ENCODE measurements at places on chromosomes 2 and 18. TPM values are rescaled to one million over a fixed set of nuclear protein-coding genes. Genes with fewer than 3 reads are reported as not detected.

DNA sequence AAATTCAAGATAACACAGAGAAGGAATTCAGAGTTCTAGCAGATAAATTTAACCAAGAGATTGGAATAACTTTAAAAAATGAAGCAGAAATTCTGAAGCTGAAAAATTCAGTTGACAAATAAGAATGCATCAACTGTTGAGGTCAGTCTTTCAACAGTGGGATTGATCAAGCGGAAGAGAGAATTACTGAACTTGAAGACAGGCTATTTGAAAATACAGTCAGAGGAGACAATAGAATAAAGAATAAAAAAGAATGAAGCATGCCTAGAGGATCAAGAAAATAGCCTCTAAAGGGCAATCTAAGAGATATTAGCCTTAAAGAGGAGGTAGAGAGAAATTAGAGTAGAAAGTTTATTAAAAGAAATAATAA, 27.7 kb upstream of the ITGAV start:
- no peak for DNase-seq

DNA sequence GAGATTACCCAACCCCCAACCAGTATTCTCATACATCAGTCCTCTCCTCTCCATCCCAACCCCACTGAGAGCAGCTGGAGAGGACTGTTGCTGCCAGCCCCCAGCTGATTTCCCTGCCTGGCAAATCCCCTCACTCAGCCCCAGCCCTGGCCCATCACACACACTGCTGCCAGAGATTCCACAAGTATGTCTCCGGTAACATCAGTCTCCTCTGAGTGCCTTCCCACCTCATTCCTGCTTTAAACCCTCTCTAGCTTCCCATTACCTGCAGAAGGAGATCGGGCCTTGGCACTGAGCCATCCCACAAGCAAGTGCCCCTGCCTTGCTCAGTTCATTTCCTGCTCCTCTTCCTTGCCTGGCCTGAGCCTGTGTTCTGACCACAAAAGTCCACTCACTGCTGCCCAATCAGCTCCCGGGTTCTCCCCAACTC, 50.6 kb upstream of the ZFP36L2 start:
- no peak for DNase-seq

GRCh38 chr2:241762933-241763369, 13.7 kb upstream of the GAL3ST2 start:
- DNase-seq: peak; percentile 85

- no peak for DNase-seq
These were observed 60.7 kb downstream of the ARMC9 start for GRCh38 chr2:231259104-231259503.

- DNase-seq: no peak
These were observed 4.1 kb upstream of the LRP1B start for GRCh38 chr2:142134911-142135310.

DNA sequence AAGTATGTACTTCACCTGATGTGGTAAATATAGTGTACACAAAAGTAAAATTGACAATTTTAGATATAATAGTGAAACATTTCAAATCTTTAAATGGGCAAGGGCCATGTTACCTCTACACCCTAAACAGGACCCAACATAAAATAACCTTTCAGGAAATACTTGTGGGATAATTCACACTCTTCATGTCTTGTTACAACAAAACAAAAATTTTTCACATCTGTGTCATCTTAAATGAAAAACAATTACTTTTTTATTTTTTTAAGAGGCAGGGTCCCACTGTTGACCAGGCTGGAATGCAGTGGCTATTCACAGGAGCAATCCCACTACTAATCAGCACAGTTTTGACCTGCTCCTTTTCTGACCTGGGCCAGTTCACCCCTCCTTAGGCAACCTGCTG, 42.1 kb downstream of the SRBD1 start:
- DNase-seq: no peak

- DNase-seq: no peak
These were observed 195.3 kb downstream of the SMAD2 start for GRCh38 chr18:47735041-47735702.

GRCh38 chr2:215565897-215566296, 130.0 kb upstream of the FN1 start:
- DNase-seq: no peak

GRCh38 chr2:85938456-85938855, 49.7 kb upstream of the ST3GAL5 start:
- no peak for DNase-seq

DNA sequence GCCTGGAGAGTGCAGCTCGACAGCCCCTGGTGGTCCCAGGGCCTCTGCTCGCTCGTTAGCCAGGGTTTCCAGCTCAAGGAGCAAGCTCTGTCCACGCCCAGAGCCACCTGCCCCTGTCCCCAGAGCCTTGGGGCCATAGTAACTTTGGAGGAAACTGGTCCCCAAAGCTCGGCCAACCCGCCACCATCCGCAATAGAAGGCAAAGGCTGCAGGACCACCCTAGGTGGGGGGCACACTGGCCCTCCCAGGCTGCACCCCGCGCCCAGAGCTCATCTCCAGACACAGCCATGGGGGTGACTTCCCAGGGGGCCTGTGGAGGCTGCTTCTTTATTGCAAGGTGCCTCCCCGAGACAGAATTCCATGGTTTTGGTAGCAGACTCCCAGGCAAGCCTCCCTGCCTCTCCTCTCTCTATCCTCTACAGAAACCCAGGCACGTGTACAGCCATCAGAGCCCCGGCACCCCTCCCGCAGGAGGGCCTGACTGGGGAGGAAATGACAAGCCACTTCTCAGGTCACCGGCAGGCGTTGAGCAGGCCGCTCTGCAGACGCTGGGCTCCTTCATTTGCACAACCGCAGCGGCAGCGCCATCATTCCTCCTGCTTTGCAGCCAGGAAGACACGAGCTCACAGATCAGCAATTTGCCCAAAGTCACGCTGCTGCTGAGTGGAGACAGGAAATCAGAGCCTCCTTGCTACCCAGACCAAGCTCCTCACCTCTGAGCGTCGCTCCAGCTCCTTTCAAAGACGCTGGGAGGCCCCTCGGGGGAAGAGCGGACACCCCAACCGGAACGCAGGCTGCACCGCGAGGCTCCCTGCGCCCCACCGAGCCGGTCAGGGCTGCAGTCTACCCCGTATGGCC, 80.2 kb downstream of the NDUFA10 start:
- DNase-seq: peak; percentile 54

DNA sequence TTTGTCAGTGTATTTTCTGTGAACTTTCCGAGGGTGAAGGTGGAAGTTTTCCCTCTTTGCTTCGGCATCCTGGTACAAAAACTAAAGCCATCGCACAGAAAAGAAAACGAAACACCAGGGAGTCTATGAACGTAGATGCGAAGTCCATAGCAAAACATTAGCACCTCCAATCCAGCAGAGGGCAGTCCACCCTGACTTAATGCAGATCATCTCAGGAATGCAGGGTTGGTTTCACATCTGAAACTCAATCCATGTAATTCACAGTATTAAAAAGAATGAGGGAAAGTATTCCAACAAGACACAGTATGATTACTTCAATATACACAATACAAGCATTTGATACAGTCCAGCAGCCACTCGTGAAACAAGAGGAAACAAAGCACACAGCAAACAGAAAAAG, 70.8 kb downstream of the RTP5 start:
- no peak for DNase-seq

- no peak for DNase-seq
These were observed 33.1 kb downstream of the MBD2 start for GRCh38 chr18:54191352-54191751.

GRCh38 chr18:21115519-21116411, 4.2 kb upstream of the ROCK1 start:
- DNase-seq: no peak

DNA sequence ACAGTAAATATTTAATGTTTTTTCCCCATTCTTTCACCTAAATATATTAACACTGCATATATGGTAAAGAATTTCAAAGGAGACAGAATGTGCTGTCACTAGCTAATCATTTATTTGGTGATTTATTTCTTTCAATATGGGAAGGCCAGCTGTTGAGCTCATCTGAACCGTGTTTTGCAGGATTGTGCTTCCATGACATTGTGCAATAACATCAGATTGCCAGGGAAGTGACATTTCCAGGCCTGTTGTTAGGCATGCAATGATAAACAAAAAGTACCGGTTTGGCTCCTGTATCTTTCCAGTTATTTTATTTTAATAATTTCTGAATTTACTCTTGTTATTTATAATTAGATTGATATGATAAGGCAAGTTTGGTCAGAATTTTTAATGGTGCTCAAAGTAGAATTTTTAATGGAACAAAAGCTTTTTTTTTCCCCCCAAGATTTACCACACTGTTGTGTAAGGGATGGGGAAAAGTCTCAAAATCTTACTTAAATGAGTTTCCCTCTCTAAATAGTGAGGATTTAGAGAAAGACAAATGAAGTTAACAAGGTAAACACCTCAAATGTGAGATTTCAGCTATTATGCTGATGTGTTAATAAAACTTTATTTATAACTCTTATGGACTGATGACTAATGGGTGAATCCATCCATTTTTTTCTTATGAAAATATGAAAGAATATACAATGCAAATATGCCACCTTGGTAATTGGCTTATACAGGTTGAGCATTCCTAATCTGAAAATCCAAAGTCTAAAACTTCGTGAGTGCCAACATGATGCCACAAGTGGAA, 52.7 kb downstream of the MALT1 start:
- DNase-seq: no peak

DNA sequence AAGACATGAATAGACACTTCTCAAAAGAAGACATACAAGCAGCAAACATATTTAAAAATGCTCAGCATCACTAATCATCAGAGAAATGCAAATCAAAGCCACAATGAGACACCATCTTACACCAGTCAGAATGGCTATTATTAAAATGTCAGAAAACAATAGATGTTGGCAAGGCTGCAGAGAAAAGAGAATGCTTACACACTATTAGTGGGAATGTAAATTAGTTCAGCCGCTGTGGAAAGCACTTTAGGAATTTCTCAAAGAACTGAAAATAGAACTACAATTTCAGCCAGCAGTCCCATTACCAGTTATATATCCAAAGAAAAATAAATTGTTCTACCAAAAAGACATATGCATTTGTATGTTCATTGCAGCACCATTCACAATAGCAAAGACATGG, 61.7 kb downstream of the STRADB start:
- DNase-seq: no peak

DNA sequence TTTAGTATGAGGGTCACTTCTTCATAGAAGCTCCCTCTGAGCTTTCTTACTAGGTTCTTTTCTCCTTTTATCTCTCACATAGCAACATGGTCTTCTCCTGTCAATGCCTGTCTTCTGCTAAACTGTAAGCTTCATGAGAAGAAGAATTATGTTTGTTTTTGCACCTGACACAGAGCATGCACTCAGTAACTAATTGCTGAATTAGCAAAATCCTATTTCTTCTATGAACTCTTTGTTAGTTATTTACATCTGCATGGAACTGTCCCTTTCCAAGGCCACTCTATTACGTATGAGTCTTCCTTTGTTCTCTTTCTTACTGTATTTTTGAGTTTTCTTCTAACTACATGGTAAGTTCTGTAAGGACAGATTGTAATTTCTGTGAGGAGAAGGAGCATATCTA, 63.4 kb downstream of the THSD7B start:
- no peak for DNase-seq

IMMT gene
- 78.9 TPM for polyA plus RNA-seq

CYBRD1 gene
- 1.6 TPM for polyA plus RNA-seq

CABYR gene
- polyA plus RNA-seq: 0.36 TPM

ANKRD29 gene
- polyA plus RNA-seq: 0.91 TPM

GPR75 gene
- not detected for polyA plus RNA-seq

LHCGR gene
- polyA plus RNA-seq: not detected

POTEI gene
- not detected for polyA plus RNA-seq

SLC16A14 gene
- polyA plus RNA-seq: not detected

TNFRSF11A gene
- 0.49 TPM for polyA plus RNA-seq

EML6 gene
- polyA plus RNA-seq: 0.02 TPM

HES6 gene
- polyA plus RNA-seq: 0.99 TPM

SOCS6 gene
- polyA plus RNA-seq: 0.31 TPM

COLEC12 gene
- not detected for polyA plus RNA-seq

RIOK3 gene
- 39.1 TPM for polyA plus RNA-seq
